ENCODE measurements at places on chromosomes 2 and 18.

GRCh38 chr2:152106464-152106863 lies 7.6 kb upstream of the CACNB4 start:
- no peak for DNase-seq

GRCh38 chr2:72896446-72896845 lies 9.2 kb downstream of the SPR start:
- DNase-seq, result no peak

- DNase-seq, result no peak
Measured at GRCh38 chr18:61545281-61546245, 212.3 kb downstream of the CDH20 start.

- no peak for DNase-seq
Measured at GRCh38 chr2:12407160-12407559, 309.6 kb upstream of the TRIB2 start.

DNA sequence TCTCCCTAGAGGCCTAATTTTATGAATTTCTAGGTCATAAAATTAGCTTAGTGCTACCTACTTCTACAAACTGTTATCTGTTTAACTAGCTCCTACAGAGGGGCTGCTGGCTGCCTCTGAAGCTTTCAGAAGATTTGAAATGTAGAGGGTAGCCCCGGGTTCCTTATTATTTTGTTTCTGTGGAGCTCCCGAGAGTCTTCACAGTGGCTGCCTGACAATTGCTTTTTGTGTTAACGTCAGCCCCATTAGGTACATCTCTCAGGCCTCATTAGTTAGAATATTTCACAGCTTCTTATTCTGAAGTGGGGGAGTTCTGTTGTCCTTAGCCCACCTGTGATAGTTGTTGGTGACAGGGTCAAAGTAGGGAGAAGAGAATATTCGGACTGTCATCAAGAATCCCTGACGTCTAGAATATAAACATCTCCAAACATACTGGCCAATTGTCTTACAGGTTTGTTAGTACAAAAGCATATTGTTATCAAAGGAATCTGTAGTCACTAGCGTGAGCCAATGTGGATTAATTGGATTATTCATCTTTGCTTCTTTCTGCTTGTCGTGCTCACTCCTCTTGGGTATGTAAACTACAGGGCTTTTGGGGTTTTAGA lies 77.5 kb downstream of the DIS3L2 start:
- DNase-seq, result no peak

- no peak for DNase-seq
Measured at GRCh38 chr2:179856205-179856604, 5.2 kb downstream of the ZNF385B start.

- DNase-seq, result no peak
Measured at GRCh38 chr18:23217781-23218180, 82.5 kb downstream of the CABLES1 start.

Measured in stimulated activated CD4-positive, alpha-beta T cell treated with anti-CD3 and anti-CD28 coated beads, Interleukin-1b, Interleukin-23, amount 100 ng/mL, for 48 hours (primary cell).